ENCODE measurements at places on chromosomes 11 and 22. TPM values are rescaled to one million over a fixed set of nuclear protein-coding genes. Genes with fewer than 3 reads are reported as not detected.
A peak's percentile ranks its signal among the peaks of the same experiment; 100 is the strongest.

- no peaks in the 10 kb centered on the region for H3K27me3 ChIP-seq
- H3K4me1 ChIP-seq = peaks cover 24% of the 10 kb centered on the region
- H3K27ac ChIP-seq = no peak overlapping the region
These were observed 537.1 kb downstream of the INSC start for GRCh38 chr11:15651816-15652215.

GRCh38 chr22:50074551-50075530 is 10.4 kb downstream of the MLC1 start:
- H3K27ac ChIP-seq = no peak overlapping the region
- DNase-seq = no peak
- H3K36me3 ChIP-seq = no peaks in the 10 kb centered on the region
- H3K4me3 ChIP-seq = no peak overlapping the region
- H3K27me3 ChIP-seq = no peaks in the 10 kb centered on the region

DNA sequence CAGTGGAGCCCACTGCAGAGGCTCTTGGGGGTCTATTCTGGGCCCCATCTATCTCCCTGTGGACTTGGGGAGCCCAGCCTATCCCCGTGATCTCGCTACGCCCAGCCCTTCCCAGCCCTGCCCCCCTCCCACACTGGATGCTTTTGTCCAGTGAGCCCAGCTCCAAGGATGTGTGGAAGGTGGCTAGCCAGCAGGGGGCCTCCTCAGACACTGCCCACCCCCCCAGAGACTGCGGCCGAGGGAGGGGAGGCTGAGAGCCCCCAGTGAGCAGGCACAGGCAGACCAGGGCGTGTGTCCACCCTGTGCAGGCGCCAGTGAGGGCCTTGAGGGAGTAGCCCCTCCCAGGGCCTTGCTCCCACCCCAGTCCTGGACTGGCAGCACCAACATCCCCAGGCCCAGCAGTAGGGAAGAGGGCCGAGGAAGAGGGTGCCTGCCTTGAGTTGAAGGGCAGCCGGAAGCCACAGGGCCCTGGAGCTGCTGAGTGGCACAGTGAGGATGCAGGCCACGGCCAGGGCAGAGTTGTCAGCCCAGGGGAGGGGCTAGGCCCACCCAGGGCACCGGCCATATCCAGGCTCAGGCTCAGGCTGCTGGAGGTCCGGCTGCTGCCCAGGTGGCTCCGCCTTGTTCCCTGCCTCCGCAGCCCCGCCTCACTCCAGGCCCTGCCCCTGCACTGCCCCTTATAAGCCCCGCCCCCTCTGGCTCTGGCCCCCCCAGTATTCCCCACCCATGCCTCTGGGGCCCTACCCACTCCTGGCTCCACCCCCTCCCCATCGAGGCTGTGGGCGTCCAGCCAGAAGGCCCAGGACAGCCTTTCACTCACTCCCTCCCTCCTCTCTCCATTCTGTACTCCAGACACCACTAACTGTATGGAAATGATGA is 28.0 kb downstream of the MOB2 start:
- H3K27me3 ChIP-seq = no peaks in the 10 kb centered on the region
- peaks cover 24% of the 10 kb centered on the region for H3K4me1 ChIP-seq
- H3K27ac ChIP-seq = no peak overlapping the region
- DNase-seq = peak; percentile 95
- H3K36me3 ChIP-seq = no peaks in the 10 kb centered on the region
- no peak overlapping the region for H3K4me3 ChIP-seq

- no peak overlapping the region for H3K4me3 ChIP-seq
- H3K27ac ChIP-seq = no peak overlapping the region
- no peaks in the 10 kb centered on the region for H3K36me3 ChIP-seq
- no peak for DNase-seq
- no peaks in the 10 kb centered on the region for H3K27me3 ChIP-seq
These were observed 419.8 kb upstream of the CCDC179 start for GRCh38 chr11:23280088-23280487.

GRCh38 chr11:45181889-45182550 is 35.6 kb downstream of the PRDM11 start:
- no peaks in the 10 kb centered on the region for H3K4me1 ChIP-seq
- peaks cover 14% of the 10 kb centered on the region for H3K36me3 ChIP-seq
- H3K27ac ChIP-seq = peak overlapping the region; percentile 95
- H3K27me3 ChIP-seq = no peaks in the 10 kb centered on the region

FGF3 gene
- not detected for polyA plus RNA-seq
